GM23248 (cell line): ENCODE measurements at places on chromosomes 7 and 10. TPM values are rescaled to one million over a fixed set of nuclear protein-coding genes. Genes with fewer than 3 reads are reported as not detected.

DNA sequence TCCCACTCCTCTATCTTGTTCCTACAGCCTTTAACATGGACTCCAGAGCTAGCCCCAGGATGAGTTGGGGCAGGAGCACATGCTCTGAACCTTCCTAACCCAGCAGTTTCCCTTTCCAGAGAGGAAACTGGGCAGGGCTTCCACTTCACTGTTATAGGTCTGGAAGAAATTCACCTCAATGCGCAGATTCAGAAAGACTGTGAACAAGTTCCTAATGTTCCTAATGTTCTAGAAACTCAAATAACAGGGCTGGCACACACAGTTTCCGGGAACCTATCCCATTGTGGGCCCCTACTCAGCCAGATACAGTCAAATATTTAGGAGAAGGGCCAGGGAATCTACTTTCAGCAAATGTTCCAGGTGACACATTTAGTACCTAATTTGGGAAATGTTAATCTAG lies 29.7 kb downstream of the ABCC2 start:
- no peak for DNase-seq

- peak; percentile 40 for DNase-seq
Observed at GRCh38 chr10:11823989-11824346, 812 bp downstream of the PROSER2 start.

SPDYE16 gene
- total RNA-seq: not detected in 2 replicates

- peak; percentile 32 for DNase-seq
Observed at GRCh38 chr10:29130190-29130673, 158.6 kb upstream of the LYZL1 start.

DNA sequence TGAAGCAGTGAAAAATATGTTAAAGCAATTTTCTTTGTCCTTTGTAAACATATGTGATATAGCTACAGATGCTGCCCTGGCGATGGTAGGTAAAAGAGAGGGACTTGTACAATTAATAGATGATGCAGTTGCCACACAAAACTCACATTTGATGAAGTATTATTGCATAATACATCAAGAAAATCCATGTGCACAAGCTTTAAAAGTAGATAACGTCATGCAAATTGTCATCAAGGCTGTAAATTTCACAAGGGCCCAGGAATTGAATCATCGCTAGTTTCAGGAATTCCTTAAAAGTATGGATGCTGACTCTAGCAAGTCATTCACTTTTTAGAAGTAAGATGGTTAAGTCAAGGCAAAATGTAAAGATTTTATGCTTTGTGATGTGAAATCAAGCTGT lies 10.0 kb downstream of the CYP3A5 start:
- DNase-seq: peak; percentile 19

OR2A42 gene
- total RNA-seq: 0.25 and 0.32 TPM in 2 replicates

DNA sequence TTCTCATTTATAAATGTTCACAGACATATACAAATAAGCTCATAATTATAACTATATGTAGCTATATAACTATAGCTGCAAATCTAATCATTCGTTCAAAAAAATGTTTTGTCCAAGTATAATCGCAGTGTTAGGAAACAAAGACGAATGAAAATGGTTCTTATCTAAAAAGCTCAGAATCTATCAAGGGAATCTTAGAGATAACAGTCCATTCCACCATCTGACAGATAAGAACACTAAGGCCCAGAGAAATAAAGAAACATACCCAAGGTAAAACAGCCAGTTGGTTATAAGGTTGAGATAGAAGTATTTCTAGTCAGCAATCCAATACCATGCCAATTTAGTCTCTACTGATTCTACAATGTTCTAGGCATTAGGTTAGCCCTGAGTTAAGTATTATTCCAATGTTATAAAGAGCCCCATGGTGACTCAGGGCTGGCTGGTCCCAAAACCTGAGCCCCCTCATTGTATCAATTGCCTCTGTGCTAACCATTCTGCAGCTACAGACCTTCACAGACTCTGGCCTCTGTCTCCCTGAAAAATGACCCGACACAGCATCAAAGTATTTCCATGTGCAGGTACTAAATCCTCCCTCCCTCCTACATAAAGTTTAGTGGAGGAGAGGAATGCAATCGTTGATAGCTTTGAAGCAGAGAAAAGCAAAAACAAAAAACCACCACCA lies 30.0 kb downstream of the CHCHD3 start:
- DNase-seq: no peak

DNA sequence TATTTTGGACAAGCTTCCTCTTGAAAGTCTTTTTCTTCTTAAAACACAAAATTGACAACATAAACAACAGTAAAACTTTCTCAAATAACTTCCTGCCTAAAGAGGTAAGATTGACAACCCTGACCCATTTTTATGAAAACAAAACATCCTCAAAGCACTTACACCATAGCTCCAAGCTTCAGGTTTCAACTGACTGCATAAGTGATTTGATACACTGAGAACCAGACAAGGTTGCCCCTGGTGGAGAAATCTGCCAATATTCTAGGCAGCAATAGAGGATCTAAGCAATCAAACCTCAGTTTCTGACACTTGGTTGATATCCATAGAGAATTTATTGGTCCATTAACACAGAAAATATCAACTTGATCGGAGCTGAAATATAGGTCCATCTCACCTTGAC lies 147.8 kb downstream of the ELAPOR2 start:
- DNase-seq: no peak

DNA sequence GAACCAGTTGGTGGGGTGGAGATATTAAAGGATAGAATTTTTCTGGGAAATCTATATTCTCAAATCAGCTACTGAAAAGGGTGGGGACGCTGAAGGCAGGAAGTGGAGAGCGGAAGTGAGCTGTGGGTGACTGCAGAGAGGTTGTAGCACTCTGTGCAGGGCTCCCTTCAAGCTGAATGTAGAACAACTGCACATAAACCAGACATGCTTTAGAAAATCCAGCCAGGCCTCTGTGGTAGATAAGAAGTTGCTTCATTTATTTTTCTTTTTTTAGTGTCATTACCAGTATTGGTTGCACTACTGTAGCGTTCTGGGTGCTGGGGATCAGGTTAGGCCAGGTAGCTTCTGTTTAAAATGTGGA lies 127.8 kb downstream of the CELF2 start:
- DNase-seq: no peak

DNA sequence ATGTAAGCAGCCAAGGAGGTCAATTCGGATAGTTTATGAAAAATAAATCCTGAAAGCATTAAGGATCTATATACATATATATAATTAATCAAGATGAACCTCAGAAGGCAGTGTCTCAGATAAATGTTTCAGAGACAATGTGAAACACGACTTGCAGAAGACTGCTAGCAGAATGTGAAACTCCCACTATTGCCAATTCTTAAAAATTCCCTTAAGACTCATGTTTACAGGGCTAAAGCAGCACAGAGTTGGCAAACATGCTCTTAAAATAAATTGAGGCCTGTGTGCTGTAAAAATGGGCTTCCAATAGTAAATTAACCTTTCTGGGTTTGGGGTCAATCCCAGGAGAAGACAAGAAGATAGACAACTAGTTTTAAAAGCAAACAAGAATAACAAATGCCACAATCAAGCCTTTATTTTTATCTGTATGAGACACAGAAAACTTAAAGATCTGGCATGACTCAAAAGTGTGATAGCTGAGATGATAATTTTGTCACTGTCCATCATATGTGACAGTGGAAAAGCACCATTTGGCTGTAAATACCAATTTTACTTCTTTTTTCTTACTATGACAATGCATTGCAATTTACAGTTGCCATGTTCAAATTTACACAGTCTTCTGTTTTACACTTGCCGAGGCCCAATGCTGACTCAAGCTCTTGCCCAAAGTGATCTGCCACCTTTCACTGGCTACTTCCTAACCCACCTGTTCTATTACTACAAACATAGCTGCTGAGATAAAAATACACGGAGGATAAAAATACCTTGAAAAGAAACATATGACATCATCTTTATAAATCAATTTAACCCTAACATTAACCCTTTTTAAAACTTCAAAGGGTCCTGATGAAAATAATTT lies 78.6 kb downstream of the CHCHD3 start:
- DNase-seq: no peak

GRCh38 chr7:919924-920341 lies 34.5 kb downstream of the ADAP1 start:
- no peak for DNase-seq

GRCh38 chr7:132998763-132999162 lies 83.1 kb downstream of the CHCHD3 start:
- no peak for DNase-seq

DNAH11 gene
- 0.51 and 3.1 TPM in 2 replicates for total RNA-seq

DNA sequence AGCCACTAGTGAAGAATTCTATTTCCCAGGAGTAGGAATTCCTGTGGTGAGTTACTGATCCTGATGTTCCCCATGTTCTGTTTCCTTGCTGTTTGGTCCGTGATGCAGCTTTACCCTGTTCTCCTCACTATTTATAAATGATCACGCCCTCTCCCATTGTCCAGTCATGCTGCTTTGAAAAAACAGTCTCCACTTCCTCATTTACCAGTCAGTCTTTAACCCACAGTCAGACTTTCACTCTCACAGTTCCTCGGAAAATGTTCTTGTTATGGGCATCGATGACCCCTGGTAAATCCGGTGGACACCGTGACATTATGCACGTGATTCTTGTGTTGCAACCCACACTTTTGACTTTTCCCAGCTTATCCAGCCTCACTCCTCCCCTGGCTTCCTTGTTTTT lies 14.4 kb downstream of the SCIN start:
- peak; percentile 66 for DNase-seq

SLC26A4 gene
- total RNA-seq: 0.25 and 0.43 TPM in 2 replicates

TRIM50 gene
- total RNA-seq: not detected in 2 replicates

UTF1 gene
- not detected in 2 replicates for total RNA-seq

DNA sequence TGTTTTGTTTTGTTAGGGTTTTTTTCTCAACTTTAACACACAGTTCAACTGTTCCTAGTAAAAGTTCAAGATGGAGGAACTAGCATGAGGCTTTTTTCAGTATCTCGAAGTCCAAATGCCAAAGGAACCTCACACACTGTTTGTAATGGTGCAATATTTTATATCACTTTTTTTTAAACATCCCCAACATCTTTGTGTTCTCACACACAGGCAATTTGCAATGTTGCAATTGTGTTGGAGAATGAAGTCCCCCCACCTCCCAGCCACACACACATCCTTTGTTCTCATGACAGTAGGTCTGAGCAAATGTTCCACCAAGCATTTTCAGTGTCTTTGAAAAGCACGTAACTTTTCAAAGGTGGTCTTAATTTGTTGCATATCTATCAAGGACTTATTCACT lies 120.9 kb downstream of the TWIST1 start:
- no peak for DNase-seq

- peak; percentile 51 for DNase-seq
Observed at GRCh38 chr10:22606164-22606614, 108.2 kb downstream of the PIP4K2A start.

VIPR2 gene
- not detected in 2 replicates for total RNA-seq

DNA sequence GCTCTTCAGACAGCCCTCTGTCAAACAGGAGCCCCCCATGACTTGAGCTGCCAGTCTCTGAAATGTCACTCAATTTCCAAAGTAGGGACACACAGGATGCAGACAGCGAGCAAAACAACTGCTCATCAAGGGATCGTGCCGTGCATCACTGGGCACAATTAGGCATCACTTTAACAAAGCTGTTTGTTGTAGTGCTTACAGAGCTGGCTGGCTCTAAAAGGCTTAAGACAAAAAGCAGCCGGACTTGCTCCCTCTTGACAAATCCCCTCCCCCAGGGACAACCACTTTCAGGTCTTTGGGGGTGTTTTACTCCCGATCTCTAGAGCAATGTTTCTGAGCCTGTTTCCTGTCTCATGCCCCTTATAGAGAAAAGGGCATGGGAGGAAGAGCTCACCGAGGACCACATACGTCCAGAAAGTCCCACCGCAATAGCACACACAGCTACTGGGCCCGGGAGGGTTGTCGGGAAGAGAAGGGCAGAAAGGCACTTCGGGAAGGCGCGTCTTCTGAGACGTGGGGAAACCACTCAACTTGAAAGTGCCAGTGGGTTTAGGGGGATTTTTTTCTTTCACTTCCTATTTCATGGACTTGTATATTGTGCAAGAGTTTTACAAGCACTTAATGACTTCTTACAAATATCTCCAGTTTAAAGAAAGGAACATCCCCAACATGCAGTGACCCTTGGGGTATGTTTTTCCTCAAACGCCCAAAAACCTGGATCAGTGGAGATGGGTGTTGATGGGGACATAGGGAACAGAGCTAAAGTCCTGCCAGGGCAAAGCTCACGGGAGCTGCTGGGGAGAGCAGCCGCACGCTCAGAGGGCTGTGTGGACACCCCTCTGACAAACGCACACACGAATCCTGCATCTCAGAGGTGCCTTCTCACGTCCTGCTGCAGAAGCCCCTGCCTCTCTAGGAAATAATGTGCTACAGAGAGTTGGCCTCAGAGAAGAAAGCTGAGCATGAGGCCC lies 27.1 kb downstream of the LRRC20 start:
- no peak for DNase-seq

PNLIPRP1 gene
- not detected in 2 replicates for total RNA-seq

CYP2C19 gene
- not detected in 2 replicates for total RNA-seq

DNA sequence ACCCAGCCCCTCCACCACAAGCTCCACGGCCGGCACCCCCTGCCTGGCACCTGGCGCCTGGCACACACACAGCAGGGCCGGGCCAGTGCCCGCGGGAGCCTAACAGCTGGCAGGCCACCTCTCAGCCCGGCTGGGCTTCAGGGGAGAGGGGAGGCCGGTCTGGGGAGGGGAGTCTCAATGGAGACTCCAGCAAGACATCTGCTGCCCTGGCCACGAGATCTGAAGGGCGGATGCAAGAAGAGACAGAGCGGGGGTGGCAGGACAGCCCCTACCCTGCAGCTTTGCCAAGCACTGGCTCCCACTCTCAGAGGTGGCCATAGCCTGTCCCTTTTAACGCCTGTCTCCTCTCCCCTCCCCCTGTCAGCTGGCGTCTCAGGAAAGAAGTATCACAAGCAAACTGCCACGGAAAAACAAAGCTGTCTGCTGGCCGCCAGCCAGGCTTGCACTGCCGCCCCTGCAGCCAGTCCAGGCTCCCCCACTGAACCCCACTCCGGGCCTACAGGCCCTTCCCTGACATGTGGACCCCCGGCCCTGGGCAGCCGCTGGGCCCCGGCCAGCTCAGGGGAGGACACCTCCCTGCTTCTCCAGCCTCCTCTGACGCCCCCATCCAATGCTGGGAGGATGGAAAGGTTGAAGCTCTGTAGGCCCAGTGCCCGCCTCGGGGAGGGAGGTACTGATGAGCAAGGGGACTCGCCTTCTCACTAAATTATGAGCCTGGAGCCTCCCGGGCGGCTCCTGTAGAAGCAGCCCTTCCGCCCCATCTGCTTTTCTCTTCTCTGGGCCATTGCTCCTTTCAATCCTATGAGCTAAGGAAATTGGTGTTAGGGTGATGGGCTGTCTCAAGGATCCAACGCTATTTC lies 178.4 kb downstream of the ARHGAP12 start:
- DNase-seq: peak; percentile 61

GRCh38 chr7:54996391-54996790 lies 22.4 kb upstream of the EGFR start:
- peak; percentile 8 for DNase-seq
